ENCODE measurements at places on chromosomes 2 and 18. TPM values are rescaled to one million over a fixed set of nuclear protein-coding genes. Genes with fewer than 3 reads are reported as not detected.

- DNase-seq = no peak
Measured at GRCh38 chr2:165675551-165675968, 118.5 kb downstream of the GALNT3 start.

DNA sequence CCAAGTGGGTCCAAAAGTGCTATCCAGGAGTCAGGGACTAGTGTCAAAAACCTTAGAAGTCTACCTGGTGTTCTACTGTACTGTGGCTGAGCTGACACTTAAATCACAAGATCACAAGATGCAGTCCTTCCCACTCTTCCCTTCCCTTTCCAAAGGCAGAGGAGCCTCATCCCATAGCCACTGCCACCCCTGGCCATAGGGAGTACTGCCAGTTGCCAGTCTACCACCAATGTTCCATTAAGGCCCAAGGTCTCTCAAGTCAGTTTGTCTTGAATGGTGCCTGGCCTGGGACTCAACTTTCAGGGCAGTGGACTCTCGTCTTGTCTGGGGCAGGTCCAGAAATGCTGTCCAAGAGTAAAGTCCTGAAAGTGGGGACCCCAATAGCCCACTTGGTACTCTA is 585.6 kb downstream of the NUP35 start:
- DNase-seq = no peak

Gene TEX44
- total RNA-seq = not detected

GRCh38 chr18:37434161-37434860 is 131.3 kb downstream of the CELF4 start:
- DNase-seq = no peak

- no peak for DNase-seq
Measured at GRCh38 chr2:134283661-134284060, 29.8 kb downstream of the MGAT5 start.

DNA sequence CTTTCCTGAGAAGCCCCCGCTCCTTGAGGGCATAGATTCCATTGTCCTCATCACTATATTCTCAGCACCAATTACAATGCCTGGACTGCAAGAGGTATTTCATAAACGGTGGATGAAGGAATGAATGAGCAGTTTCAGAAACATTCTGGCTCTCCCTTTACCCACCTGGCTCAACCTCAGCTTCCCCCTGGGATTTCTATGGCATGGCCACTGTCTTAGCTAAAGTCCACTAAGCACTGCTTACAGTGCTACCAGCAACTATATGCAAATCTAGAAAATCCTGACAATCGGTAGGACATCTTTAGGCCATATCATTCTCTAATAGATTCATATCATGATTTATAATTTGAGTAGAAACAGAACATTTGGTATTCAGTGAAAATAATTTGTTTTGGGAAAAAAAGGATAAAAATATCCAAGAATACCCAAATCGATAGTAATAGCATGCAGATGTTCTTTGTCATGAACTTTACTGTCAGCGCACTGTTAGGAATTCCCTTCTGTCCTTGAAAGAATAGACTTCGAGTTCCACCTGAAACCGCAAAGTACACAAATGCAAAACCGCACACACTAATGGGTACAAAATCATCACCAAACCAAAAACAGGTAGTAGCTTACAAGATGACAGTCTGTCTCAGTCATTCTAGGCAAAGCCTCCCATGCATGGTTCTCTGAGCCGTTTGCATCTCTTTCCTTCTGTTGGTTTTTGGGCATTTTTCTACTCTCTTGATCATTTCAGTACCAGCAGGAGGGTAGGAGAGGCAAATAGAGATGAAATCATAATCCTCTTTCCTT is 303.6 kb upstream of the ID2 start:
- DNase-seq = no peak

- DNase-seq = no peak
Measured at GRCh38 chr2:15734674-15735483, 143.2 kb downstream of the DDX1 start.

DNA sequence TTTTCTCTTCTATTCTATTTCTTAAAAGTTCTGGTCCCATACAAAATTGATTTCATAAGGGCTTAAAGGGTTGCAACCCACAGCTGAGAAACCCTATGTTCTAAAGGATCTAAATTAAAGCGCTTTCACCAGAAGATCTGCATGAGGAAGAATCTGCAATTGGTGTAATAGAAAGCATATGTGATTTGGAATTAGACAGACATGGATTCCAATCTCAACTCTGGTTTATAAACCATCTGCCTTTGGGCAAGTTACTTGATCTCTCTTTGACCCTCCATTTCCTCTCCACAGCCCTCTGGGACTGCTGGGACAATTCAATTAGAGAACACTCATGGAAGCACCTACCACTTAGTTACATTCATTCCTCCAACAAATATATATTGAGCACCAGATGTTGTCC is 178.7 kb downstream of the ANTXR1 start:
- no peak for DNase-seq

Gene ZNF892
- total RNA-seq = 3.0 TPM

GRCh38 chr2:29165362-29166241 is 50.4 kb downstream of the CLIP4 start:
- no peak for DNase-seq

GRCh38 chr2:128421286-128421685 is 102.6 kb upstream of the HS6ST1 start:
- DNase-seq = no peak

Gene SLC16A14
- 4.0 TPM for total RNA-seq

DNA sequence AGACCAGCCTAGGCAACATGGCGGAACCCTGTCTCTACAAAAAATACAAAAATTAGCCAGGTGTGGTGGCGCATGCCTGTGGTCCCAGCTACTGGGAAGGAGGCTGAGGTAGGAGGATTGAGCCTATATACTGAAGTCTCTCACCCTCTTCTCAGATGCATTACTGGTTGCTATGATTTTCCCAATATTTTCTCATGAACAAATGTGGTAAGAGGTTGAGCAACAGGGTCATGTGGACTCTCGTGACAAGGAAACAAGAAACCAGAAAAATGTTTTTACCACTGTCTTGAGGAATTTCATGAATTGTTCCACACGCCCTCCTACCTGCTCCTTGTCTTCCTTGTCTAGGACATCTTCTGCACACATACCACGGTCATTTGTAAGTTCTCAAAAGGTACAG is 12.4 kb downstream of the LMAN2L start:
- DNase-seq = no peak

DNA sequence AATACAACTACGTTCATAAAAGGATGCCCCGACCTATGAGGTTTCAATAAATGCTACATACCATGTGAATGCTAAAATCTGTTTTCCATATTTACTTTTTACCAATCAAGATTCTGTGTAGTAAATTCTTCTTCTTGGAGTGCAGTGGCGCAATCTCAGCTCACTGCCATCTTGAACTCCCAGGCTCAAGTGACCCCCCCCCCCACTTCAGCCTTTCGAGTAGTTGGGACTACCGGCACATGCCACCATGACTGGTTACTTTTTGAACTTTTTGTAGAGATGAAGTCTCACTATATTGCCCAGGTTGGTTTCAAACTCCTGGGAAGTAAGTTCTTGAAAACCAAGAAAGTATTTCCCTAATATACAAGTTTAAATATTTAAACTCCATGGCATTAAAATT is 14.4 kb upstream of the USP34 start:
- no peak for DNase-seq

- no peak for DNase-seq
Measured at GRCh38 chr2:165544897-165545296, 75.4 kb downstream of the CSRNP3 start.

Measured in left ventricle myocardium superior (tissue), 1 donor.